ENCODE measurements at places on chromosomes 16 and 17. TPM values are rescaled to one million over a fixed set of nuclear protein-coding genes. Genes with fewer than 3 reads are reported as not detected.

The ARHGAP23 gene
- polyA plus RNA-seq, result 59.0 TPM

The RABEP1 gene
- 20.7 TPM for polyA plus RNA-seq

The LRRC37A3 gene
- 2.7 TPM for polyA plus RNA-seq

The MRC2 gene
- polyA plus RNA-seq, result 8.5 TPM

The MATCAP1 gene
- 26.6 TPM for polyA plus RNA-seq

The ETV4 gene
- polyA plus RNA-seq, result 1.3 TPM

The CDT1 gene
- 77.9 TPM for polyA plus RNA-seq

The TIMP2 gene
- polyA plus RNA-seq, result 314 TPM

The MYH2 gene
- not detected for polyA plus RNA-seq

The SOX8 gene
- 44.8 TPM for polyA plus RNA-seq
